ENCODE measurements at places on chromosomes 12 and 14.

GRCh38 chr12:63075376-63076060, 75.5 kb downstream of the AVPR1A start:
- DNase-seq: no peak

DNA sequence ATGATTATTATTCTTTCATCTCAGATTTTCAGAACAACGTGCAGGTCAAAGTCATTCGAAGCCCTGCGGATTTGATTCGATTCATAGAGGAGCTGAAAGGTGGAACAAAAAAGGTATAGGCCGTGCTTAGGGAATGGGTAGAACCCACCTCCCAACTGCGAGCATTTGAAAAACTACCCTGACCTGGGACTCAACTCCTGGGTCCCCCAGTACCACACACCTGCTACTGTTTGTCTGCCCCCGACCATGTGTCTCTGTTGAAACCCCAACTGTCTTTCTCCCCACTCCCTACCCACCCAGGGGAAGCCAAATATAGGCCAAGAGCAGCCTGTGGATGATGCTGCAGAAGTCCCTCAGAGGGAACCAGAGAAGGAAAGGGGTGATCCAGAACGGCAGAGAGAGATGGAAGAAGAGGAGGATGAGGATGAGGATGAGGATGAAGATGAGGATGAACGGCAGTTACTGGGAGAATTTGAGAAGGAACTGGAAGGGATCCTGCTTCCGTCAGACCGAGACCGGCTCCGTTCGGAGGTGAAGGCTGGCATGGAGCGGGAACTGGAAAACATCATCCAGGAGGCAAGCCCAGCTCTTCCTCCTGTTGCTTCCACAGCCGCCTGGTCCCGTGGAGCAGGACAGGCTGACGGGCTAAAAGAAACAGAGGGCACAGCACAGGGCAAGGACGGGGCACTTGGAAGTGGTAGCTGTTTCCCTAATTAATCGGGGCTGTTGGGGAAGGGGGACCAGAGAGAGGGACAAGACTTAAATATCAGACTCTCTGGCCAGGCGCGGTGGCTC, 20.5 kb downstream of the AGAP2 start:
- DNase-seq: peak; percentile 70

DNA sequence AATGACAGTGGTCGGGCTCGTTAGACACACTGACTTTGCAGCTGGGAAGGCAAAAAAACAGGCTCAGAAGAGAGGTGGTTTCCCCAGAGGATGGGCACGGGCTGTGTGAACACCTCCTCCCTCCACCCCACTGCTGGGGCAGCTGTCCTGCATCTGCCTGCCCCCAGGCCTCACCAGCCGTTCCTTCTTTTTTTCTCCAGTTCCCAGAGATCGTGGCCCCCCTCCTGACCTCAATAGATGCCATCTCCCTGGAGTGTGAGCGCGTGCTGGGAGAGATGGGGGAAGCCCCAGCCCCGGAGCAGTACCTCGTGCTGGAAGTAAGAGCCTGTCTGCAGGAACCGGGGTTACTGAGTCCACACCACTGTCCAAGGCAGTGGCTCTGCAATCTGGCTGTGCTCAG, 17.4 kb downstream of the MVK start:
- no peak for DNase-seq

- no peak for DNase-seq
These were observed 407.0 kb upstream of the MGAT4C start for GRCh38 chr12:86663173-86663572.

GRCh38 chr14:74905595-74906142, 17.4 kb downstream of the RPS6KL1 start:
- no peak for DNase-seq

GRCh38 chr12:97711392-97711791, 248.8 kb downstream of the RMST start:
- DNase-seq: no peak

DNA sequence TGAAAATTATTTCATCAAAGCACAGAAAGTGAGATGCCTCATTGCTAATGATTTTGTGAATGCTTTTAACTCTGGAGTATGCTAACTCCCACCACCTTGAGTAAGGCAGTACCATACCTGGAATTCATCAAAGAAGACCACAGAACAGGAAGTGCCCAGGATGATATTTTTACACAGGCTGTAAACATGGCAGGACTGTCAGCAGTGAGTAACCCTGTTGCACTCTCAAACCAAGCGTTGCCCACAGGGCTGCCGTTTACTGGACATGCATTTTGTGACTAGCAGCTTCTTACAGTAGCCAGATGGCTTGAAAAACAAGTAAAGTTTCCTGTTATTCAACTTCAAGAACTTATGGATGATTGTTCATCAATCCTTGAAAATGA, 42.4 kb downstream of the RALGAPA1 start:
- no peak for DNase-seq

DNA sequence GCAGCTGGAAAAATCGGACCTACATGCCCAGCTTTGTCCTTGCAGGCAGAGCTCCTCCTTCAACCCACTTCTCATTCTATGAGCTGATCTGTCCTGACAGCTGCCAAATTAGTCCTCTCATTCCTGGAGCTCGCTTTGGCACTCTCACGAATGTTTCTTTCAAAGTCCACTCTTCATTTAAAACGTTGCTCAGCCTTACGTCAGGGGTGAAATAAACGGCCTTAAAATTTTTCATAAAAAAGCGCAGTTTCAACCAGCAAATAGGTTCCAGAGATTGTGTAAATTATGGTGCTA, 120.9 kb upstream of the HIF1A start:
- no peak for DNase-seq

DNA sequence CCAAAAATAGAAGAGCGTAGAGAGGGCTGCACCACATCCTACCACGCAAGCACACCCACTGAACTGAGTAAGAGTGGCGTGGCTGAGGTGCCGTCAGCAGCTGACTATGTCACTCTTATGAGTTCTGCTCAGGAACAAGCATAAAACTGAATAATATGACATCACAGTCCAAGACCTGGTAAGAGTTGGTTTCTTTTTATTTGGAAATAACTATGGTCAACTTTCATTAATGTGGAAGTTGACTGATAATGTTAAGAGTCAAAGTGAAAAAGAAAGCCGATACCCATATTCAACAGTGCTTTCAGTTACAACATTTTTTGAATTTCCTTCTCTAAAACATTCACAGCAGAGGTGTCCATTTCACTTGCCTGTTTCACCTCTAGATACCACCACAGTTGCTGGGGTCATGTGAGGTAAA, 44.6 kb downstream of the GNS start:
- no peak for DNase-seq

DNA sequence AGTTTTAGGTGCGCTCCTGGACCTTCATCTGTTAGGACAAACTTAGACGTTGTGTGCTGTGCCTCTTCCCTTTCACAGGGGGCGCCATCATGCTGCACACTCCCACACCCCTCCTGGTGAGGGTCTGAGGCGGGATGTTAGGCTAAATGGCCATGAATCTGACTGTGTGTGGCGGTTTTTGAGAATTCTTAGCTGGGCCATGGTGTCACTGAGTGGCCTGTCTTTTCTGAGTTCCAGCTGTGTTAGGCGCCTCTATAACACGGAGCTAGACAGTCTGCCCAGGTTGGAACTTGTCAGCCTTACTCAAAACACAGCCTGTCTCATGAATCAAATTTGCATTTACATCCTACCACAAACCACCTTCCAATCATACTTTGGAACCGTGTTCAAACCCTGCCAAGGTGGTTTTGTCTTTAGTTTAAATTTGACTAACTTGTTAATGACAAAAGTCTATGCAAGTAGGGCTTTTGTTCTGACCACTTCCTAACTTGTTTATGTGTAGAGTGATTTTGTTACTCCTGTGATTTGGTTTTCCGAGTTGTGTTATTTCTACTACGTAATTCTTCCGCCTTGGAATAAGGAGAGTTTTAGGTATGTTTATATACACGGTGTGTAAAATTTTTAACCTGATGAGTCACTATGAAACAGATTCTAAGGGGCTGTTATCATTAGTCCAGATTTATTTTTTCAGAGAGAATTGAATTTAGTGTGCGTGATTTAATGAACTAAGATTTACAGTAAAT, 19.6 kb downstream of the ACVR1B start:
- DNase-seq: no peak

- DNase-seq: no peak
These were observed 51.2 kb downstream of the TESC start for GRCh38 chr12:117047810-117048584.

GRCh38 chr12:131617596-131618302, 93.1 kb upstream of the SFSWAP start:
- DNase-seq: no peak

GRCh38 chr14:71130491-71131179, 223.4 kb downstream of the PCNX1 start:
- DNase-seq: peak; percentile 12

All from vagina (tissue), 2 donors.